Psoas muscle (tissue), 8 donors: ENCODE measurements at places on chromosomes 13 and 19. TPM values are rescaled to one million over a fixed set of nuclear protein-coding genes. Genes with fewer than 3 reads are reported as not detected.

GRCh38 chr13:113638806-113639205 is 19.2 kb downstream of the ATP4B start:
- no peaks in the 10 kb centered on the region for H3K4me1 ChIP-seq
- H3K36me3 ChIP-seq = peaks cover 73% of the 10 kb centered on the region
- no peak overlapping the region for H3K27ac ChIP-seq
- no peak for DNase-seq
- H3K4me3 ChIP-seq = no peak overlapping the region

GRCh38 chr19:15022752-15023151 is 26.5 kb upstream of the CASP14 start:
- H3K36me3 ChIP-seq = no peaks in the 10 kb centered on the region
- no peak overlapping the region for H3K4me3 ChIP-seq
- H3K4me1 ChIP-seq = no peaks in the 10 kb centered on the region

DNA sequence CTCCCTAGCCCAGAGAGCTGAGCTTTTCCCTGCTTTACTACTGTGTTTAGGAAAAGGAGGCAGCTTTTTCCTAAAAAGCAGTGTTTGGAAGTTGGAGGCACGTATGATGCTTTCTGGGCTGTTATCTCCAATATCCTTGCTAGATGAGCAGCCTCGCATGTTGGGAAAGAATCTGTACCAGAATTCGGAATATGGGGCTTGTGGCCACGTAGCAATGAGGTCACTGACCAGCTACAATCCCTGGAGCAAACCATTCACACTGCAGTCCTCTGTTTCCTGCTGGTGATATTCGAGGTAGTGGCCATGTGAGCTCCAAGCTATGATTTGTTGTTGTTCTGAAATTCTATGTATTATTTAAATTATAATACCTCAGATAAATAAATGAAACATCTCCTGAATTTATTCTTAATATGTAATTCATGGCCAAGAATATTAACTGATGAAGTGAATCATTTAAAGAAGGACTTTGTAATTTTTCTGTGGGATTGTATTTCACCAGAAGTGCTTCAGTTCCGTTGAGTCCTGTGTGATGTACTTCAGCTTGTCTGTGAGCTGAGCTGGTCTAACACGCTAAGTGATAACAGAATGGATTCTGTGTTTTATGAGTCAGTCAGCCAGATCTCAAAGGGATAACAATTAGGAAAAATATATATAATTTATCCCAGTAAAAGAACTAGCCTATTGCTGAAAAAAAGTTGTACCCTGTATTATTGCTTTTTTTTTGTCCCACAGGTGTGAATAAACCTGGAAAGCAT is 319.5 kb downstream of the SHISA2 start:
- DNase-seq = no peak
- H3K4me1 ChIP-seq = no peaks in the 10 kb centered on the region
- H3K36me3 ChIP-seq = no peaks in the 10 kb centered on the region
- no peak overlapping the region for H3K4me3 ChIP-seq
- H3K27me3 ChIP-seq = no peaks in the 10 kb centered on the region
- H3K27ac ChIP-seq = no peak overlapping the region

- no peaks in the 10 kb centered on the region for H3K27me3 ChIP-seq
- H3K4me3 ChIP-seq = no peak overlapping the region
- no peak for DNase-seq
- no peak overlapping the region for H3K27ac ChIP-seq
These were observed 29.0 kb upstream of the SLITRK6 start for GRCh38 chr13:85828094-85828684.

- no peak overlapping the region for H3K4me3 ChIP-seq
- H3K4me1 ChIP-seq = peaks cover 7% of the 10 kb centered on the region
- no peaks in the 10 kb centered on the region for H3K27me3 ChIP-seq
- DNase-seq = no peak
- H3K27ac ChIP-seq = no peak overlapping the region
These were observed 877 bp upstream of the PRR22 start for GRCh38 chr19:5785423-5785822.

GRCh38 chr13:52067237-52067636 is 42.7 kb downstream of the UTP14C start:
- H3K27ac ChIP-seq = no peak overlapping the region
- no peaks in the 10 kb centered on the region for H3K27me3 ChIP-seq
- H3K4me1 ChIP-seq = no peaks in the 10 kb centered on the region
- no peaks in the 10 kb centered on the region for H3K36me3 ChIP-seq
- no peak for DNase-seq
- H3K4me3 ChIP-seq = no peak overlapping the region

- no peak overlapping the region for H3K4me3 ChIP-seq
- no peak for DNase-seq
- H3K4me1 ChIP-seq = no peaks in the 10 kb centered on the region
- H3K36me3 ChIP-seq = no peaks in the 10 kb centered on the region
- H3K27ac ChIP-seq = no peak overlapping the region
These were observed 727.7 kb downstream of the UQCRFS1 start for GRCh38 chr19:28485292-28485691.

- DNase-seq = no peak
- no peaks in the 10 kb centered on the region for H3K4me1 ChIP-seq
- H3K27me3 ChIP-seq = no peaks in the 10 kb centered on the region
- H3K4me3 ChIP-seq = no peak overlapping the region
These were observed 53.5 kb upstream of the MED4 start for GRCh38 chr13:48148454-48148853.

DNA sequence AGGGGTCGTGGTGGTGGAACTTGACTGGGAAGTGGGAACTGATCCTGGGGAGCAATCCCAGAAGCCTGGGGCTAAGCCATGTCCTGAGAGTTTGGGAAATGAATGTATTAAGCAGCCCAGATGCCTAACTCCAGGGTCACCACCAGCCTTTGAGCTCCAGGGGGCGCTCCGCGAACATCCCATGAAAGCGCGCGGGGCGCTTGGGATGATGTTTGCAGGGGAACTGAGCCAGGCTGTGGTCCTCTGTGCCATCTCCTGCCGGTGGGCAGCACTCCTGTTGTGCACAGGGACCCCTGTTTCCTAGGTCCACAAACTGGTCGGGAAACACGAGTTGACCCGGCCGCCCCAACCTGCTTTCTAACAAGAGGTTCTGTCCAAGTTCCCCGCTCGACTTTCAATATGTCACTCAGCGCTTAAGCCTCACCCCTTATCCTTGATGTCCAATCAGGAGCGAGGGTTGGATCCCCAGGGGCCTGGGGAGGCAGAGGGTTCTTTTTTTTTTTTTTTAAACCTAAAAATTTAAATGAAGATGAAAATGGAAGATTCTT is 14.4 kb downstream of the LEUTX start:
- peak overlapping the region; percentile 77 for H3K4me3 ChIP-seq
- no peaks in the 10 kb centered on the region for H3K27me3 ChIP-seq
- H3K27ac ChIP-seq = no peak overlapping the region
- DNase-seq = peak; percentile 87
- H3K4me1 ChIP-seq = no peaks in the 10 kb centered on the region

GRCh38 chr19:2047449-2048103 is 3.5 kb downstream of the MKNK2 start:
- DNase-seq = peak; percentile 85
- H3K4me1 ChIP-seq = peaks cover 73% of the 10 kb centered on the region
- H3K27ac ChIP-seq = peak overlapping the region; percentile 98
- peak overlapping the region; percentile 97 for H3K4me3 ChIP-seq
- peaks cover 48% of the 10 kb centered on the region for H3K36me3 ChIP-seq

DNA sequence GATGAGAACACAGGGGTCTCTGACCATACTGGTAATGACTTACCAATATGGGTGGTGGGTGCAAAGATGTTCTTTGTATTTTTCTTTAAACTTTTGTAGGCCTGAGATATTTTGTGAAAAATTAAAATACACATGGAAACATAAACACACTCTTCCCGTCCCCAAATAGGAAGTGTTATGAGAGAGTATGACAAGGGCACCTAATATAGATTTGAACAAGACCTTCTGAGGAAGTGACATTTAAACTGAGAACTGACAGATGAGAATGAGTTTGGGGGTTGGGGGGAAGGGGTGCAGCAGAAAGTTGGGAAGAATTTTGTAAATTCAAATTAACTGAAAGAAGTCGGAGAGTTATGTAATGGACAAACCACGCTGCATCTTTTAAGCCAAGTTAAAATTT is 224.2 kb downstream of the RGCC start:
- peaks cover 14% of the 10 kb centered on the region for H3K4me1 ChIP-seq
- no peak for DNase-seq
- no peaks in the 10 kb centered on the region for H3K27me3 ChIP-seq
- H3K36me3 ChIP-seq = peaks cover 2% of the 10 kb centered on the region
- H3K4me3 ChIP-seq = no peak overlapping the region

GRCh38 chr13:37475966-37476365 is 122.6 kb downstream of the POSTN start:
- no peaks in the 10 kb centered on the region for H3K36me3 ChIP-seq
- H3K27ac ChIP-seq = no peak overlapping the region
- no peaks in the 10 kb centered on the region for H3K4me1 ChIP-seq
- no peak overlapping the region for H3K4me3 ChIP-seq
- no peak for DNase-seq

- H3K4me1 ChIP-seq = no peaks in the 10 kb centered on the region
- H3K36me3 ChIP-seq = no peaks in the 10 kb centered on the region
- H3K27ac ChIP-seq = no peak overlapping the region
These were observed 164.9 kb downstream of the ZIC5 start for GRCh38 chr13:99806671-99807070.

DNA sequence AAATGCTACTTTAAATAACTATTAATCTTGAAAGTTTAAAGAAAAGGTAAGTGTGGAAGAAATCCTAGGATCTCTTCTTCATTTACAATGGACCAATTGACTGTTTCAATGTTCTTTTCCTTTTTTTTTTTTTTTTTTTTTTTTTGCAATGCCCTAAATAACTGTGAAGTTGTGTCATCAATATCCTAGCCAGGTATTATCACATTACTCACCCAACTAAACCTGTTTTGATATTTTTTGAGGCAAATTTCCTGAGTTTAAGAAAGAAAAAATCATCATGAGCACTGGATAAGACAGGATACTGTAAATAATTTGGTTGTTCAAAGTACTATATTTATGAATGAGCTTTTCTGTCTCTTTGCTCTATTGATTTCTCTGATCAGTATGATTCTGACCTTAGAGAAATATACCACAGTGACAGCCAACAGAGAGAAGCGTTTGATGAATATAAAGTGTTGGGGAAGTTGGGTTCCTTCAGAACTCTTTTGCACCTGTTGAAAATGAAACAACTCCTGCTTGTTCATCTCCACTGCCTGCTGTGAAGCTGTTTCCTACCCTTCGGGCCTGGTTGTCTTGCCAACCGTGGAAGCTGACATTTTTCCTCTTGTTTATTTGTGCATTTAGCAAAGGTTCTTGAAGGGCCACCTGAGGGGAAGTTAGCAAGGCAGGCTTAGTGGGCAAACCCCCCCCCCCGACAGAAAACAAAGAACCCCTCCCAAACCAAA is 1220.5 kb upstream of the SLC10A2 start:
- H3K36me3 ChIP-seq = no peaks in the 10 kb centered on the region
- DNase-seq = no peak
- no peak overlapping the region for H3K4me3 ChIP-seq
- no peak overlapping the region for H3K27ac ChIP-seq
- no peaks in the 10 kb centered on the region for H3K27me3 ChIP-seq

DNA sequence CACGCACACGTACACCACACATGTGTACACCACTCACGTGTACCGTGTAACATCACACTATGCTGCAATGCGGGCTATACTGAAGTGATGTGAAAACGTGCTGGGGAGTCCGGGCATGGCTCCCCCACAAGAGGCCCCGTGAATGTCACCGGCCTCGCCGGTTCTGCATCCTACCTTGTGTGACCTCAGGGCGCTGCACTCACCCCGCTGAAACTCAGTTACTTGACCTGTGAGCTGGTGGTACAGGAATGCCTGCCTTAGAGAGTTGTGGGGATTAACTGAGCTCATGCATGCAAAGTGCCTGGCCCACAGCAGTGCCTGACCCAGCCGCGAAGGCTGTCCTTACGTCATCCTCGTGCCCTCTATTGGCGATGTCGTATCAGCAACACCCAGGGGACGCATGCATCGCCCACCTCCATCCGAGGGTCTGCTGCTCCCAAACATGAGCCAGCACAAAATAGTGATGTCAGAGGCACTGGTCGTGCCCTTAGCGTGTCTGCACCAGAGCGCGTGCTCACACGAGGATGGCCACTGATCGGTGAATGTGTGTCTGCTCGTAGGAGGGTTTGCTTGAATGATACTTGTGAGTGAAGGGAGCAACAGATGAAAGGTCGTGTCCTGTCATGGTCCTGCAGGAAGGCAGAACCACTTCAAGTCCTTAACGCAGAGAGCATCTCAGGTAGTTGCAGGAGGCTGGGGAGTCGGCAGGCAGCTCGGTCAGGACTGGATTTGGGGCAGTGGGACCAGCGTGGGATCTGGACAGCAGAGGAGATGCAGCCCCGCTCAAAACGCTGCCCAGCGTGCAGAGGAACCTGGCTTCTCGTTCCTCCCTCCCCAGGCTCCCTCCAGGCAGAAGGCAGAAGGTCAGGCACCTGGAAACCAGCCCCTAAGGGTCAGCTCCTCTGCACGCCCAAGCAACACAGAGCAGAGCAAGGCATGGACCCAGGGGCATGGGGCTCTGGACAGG is 126.2 kb upstream of the SPACA7 start:
- H3K27me3 ChIP-seq = peaks cover 6% of the 10 kb centered on the region
- H3K4me1 ChIP-seq = no peaks in the 10 kb centered on the region

DNA sequence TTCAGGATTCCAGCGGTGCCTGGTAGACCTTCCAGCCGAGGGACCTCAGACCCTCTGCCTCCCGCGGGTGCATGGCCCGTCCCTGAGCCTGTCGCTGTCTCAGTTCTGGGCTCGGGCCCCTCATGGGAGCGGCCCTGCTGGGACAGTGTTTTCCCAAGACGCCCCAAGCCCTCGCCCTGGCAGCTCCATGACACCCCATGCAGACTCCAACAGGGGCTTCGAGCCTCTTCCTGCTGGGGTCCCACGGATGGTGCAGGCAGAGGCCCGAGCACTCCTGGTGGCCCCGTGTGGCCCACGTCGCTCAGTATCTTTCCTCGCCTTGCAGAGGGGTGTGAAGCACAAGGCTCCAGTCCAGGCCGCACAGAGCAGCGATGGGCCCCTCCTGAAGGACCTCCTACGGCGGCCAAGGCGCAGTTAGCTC is 88.8 kb upstream of the MCF2L start:
- H3K4me1 ChIP-seq = no peaks in the 10 kb centered on the region
- peaks cover 66% of the 10 kb centered on the region for H3K36me3 ChIP-seq
- H3K4me3 ChIP-seq = no peak overlapping the region
- no peak overlapping the region for H3K27ac ChIP-seq

GRCh38 chr19:28454083-28454482 is 758.9 kb downstream of the UQCRFS1 start:
- no peaks in the 10 kb centered on the region for H3K27me3 ChIP-seq
- no peak for DNase-seq
- H3K4me3 ChIP-seq = no peak overlapping the region
- no peak overlapping the region for H3K27ac ChIP-seq
- no peaks in the 10 kb centered on the region for H3K4me1 ChIP-seq

- no peak for DNase-seq
- H3K27ac ChIP-seq = no peak overlapping the region
- H3K27me3 ChIP-seq = peaks cover 4% of the 10 kb centered on the region
- H3K4me3 ChIP-seq = no peak overlapping the region
- H3K4me1 ChIP-seq = no peaks in the 10 kb centered on the region
- no peaks in the 10 kb centered on the region for H3K36me3 ChIP-seq
These were observed 260.4 kb downstream of the NALCN start for GRCh38 chr13:101155920-101156319.

The TOMM40 gene
- 65.0 TPM for total RNA-seq

The KLK4 gene
- total RNA-seq = not detected

The OR7D2 gene
- not detected for total RNA-seq

The ZNF560 gene
- total RNA-seq = 0.48 TPM

The C13orf46 gene
- 0.61 TPM for total RNA-seq
